ENCODE measurements at places on chromosomes 2 and 18.

- no peak for ATAC-seq
Observed at GRCh38 chr2:233857511-233858141, 3.3 kb upstream of the HJURP start.

GRCh38 chr2:236790963-236791362 is 221.3 kb downstream of the ACKR3 start:
- ATAC-seq: no peak

DNA sequence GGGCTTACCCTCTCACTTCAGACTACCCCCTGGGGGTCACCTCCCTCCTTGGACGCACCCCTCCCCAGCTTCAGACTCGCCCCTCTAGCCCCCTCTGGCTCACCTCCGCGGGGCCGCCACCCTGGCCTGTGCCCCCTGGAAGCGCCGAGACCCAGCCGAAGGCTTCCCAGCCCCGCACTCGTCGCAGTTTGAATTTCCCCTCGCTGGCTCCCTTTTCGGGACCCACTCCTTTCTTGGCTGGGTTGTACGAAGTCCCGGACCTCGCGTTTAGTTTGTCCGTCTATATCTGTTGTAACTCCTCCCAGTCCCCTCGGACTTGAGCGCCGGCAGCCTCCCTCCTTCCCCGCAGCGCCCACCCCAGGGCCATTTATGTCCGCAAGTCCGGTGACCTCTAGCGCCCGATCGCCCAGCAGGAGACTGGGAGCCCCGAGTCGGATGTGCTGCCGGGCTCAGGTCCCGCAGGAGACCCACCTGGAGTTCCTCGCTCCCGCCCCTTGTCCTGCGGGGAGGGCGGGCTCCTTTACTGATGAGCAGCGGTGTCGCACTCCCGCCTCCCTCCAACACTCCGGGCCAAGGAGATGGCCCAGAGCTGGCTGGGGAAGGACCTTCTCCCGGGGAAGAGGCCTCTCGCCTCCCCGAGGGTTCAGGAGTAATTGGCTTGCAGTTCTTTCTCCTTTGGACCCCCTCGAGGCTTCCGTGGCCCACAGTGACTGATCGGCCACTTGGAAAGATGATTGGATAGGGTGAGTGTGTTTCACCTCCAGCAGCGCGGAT is 692 bp upstream of the RAX start:
- no peak for ATAC-seq

GRCh38 chr18:55229682-55230081 is 270.4 kb upstream of the CCDC68 start:
- no peak for ATAC-seq

DNA sequence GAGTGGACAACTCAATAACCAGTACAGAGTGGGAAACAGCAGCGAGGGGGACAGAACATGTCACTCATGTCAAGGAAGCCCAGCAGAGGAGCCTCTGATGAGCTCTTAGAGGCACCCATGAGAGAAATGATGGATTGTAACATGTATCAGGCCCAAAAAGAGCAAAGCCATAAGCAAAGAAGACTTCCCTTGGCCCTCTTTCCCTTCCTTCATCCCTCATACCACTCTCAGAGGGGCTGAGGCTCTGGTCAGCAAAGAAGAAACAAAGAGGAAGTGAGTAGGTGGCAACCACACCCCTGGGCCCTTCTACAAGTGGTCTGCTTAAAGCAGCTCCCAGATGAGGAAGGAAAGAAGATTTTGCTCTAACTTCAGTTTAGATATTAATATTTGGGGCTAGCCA is 112.8 kb downstream of the CDC42EP3 start:
- no peak for ATAC-seq

All from SK-N-SH treated with all-trans-retinoic acid at 6 μM for 48 hours (cell line).